Activated CD8-positive, alpha-beta memory T cell treated with anti-CD3 and anti-CD28 coated beads for 48 hours (primary cell): ENCODE measurements at places on chromosomes 6 and 20.

DNA sequence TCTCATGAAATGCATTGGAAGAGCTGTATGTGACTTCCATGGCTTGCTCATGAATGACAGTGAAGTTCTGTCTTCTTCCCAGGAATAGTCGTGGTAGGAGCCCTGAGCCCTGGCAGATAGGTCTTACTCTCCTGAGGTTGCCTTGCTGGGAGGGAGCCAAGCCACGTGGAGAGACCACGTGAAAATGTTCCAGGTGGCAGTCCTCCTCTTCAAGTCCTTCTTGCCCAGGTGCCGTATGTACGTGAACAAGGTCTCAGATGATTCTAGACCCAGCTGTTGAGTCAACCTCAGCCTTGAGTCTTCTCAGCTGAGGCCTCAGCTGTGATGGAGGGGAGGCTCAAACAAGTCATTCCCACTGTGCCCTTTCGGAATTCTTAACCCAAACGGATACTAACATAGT, 192.4 kb upstream of the PRDM1 start:
- DNase-seq = no peak

GRCh38 chr6:18035330-18035854, 48.0 kb upstream of the KIF13A start:
- no peak for DNase-seq

- no peak for DNase-seq
These were observed 119.5 kb downstream of the SCAF8 start for GRCh38 chr6:154852687-154853086.

- DNase-seq = no peak
These were observed 134.5 kb downstream of the VEGFA start for GRCh38 chr6:43904311-43905123.

GRCh38 chr6:48670546-48670945, 559.5 kb upstream of the PTCHD4 start:
- DNase-seq = no peak
